ENCODE measurements at places on chromosomes 5 and 9. TPM values are rescaled to one million over a fixed set of nuclear protein-coding genes. Genes with fewer than 3 reads are reported as not detected.

The ZFP37 gene
- 1.6 TPM for total RNA-seq

The OTP gene
- total RNA-seq, result not detected

The KIF12 gene
- 0.97 TPM for total RNA-seq

The TXNDC8 gene
- total RNA-seq, result not detected

The FOXD4L4 gene
- total RNA-seq, result 0.15 TPM

The OGN gene
- not detected for total RNA-seq

The EGFLAM gene
- total RNA-seq, result 1.6 TPM

The GCNT1 gene
- total RNA-seq, result 11.0 TPM

The ABCA1 gene
- total RNA-seq, result 6.6 TPM

The SAXO1 gene
- total RNA-seq, result not detected

DNA sequence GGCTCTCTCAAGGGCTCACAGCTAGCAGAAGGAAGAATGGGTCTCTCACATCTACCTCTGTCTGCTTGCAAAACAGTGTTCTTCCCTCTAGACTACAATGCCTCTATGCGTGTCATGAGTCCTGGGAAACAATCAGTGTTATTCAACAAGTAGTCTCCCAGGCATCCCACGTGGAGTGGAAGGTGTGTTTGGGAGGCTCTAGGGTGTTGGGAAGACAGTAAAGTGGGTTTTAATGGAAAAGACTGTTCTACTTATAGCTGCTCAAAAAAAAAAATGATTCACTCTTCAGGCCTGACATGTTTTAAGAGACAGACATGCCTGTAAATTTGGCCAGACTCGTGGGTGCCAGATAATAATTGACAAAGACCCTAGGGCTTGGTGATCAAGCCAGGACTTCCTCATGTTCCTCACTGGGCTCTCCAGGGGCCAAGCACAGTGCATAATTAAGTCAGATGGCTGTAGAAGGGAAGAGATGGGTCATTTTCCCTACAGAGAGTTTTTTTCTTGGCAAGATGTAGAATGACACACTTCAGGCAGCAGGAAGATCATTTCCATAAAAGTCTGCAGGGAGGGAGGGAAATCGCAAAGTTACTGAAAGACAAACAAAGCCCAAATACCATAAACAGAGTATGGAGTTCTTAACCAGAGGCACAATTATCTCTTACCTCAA, 246.4 kb downstream of the ACTL7B start:
- no peak for DNase-seq

- no peak for DNase-seq
Observed at GRCh38 chr9:76657265-76657664, 107.0 kb upstream of the PCA3 start.

DNA sequence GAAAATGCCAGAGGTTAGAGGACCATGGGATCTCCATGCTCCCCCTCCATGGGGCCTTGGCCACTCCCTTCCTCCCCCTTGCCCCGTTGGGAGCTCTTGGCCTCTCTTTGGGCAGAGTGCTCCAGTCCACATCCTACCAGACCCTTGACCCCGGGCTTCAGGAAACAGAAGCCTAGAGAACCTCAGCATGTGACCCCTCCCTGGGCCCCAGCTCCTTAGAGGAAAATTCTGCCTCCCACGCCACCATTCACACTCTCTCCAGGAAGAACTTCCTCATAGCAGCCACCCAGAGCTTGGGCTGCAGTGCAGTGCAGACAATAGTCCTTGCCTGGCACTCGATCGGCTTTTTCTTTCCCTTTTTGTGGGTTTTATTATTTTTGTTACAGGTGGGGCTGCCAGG, 6.0 kb downstream of the LHX6 start:
- DNase-seq, result no peak

GRCh38 chr5:122424132-122424531, 112.1 kb downstream of the SNCAIP start:
- DNase-seq, result no peak

DNA sequence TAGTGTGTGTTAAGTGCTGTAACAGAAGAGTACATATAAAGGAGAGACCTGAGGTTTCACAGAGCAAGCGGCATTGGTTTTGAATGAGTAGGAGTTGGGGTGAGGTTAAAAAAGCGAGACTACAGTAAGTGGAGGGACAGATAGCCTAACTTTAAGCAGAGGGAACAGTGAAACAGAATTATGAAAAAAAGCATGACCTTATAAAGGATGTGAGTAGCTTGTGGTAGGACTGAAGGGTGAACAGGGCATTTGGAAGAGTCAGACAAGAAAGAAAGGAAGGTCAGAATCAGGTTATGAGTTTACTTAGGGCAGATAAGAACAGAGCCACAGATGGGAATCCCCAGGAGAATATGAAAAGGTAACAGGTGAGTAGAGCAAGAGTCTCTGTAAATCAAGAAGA, 22.5 kb downstream of the MSANTD3 start:
- DNase-seq, result no peak

DNA sequence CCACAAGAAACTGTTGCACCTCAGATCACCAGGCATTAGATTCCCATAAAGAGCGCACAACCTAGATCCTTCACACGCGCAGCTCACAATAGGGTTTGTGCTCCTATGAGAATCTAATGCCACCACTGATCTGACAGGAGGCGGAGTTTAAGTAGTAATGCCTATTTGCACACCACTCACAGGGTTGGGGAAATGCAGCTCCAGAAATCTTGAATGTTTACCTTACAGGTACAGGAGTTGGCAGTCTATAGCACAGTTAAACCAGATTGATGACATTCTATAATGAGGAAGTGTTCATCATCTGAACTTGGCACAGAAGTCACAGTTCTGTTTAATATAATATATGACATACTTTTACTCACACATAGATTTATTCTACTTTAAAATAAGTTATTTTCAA, 732.2 kb upstream of the ZNF608 start:
- DNase-seq, result no peak

DNA sequence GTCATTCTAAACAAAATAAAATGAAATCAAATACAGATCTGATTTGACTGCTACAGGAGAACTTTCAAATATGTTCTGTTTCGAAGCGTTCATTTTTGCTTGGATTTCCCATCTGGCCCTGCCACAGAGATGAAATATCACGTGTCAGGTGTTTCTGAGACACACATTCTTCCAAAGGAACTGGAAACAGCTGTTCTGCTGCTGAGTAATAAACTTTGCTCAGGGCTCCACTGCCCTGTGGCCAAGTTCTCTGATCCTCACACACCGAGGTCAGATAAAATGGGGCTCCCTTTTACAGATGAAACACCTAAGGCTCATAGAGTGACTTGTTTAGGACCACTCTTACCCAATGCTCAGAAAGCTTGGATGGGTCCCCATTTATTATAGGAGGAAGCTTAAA, 42.5 kb downstream of the FRMPD1 start:
- no peak for DNase-seq

DNA sequence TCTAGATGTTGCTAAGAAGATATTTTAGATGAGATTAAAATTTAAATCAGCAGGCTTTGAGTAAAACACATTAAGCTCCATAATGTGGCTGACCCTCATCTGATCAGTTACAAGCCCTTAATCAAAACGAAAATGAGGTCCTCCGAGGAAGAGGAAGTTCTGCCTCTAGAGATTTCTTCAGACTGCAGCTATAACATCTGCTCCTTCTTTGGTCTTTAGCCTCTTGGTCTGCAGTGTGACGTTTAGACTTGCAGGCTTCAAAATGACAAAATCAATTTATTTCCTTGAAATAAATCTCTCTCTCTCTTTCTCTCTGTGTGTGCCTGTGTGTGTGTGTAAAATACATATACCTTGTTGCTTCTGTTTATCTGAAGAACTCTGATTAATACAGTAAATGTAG, 1429.8 kb upstream of the CDH9 start:
- DNase-seq, result no peak

DNA sequence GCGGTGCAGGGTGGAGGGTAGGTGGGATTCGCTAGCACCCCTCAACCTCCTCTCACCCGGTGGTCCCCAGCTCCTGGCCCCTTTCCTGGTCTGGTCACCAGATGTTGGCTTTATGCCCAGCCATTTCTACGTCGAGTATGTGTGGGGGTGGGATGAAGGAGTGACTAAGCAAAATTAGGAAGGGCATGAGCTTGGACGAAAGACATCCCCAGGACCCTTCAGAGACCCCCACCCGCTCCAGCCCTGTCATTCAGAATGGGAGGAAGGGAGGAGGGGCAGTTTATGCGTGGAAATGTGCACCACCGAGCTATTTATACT, 742 bp downstream of the BHMT2 start:
- peak; percentile 11 for DNase-seq

DNA sequence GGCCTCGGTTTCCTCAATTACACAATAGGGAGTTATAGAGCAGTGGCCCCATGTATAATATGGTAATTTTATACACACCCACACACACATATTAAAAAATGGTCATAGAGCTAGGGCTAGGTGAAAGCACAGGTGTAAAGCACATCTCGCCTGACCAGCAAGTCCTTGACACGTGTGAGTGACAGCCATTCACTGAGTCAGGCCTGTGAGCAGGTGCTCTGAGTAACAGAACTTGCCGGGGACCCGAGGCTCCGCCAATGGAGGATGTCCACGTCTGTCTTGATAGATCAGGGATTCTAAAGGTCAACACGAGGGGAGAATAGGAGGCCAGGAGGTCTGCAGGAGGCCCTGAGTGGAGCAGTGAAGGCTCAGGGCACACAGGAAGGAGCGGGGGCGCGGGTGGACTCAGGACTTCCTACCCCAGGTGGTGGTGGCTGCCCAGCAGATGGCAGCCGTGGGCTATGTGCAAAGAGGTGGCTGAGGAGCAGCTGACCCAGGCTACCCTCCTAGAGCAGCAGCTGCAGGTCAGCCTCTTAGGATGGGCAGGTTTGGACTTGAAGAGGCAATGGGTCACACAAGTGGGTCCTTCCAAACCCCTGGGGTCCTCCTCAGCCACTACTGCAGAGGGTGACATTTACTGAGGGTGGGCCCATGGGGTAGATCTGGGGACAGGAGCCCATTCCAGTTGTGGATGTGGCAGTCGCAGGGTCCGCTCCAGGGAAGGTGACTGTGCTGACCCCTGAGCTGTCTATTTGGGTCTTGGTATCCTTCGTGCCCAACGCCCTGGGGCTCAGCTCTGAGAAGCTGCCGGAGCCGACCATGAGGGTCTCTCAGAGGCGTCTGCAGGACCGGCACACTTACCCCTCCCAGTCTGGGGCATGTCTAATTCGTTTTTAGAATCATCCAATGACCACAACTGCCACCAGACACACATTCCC, 45.9 kb downstream of the PRRT1B start:
- DNase-seq, result peak; percentile 73

GRCh38 chr5:61809651-61810050, 477.6 kb downstream of the ZSWIM6 start:
- no peak for DNase-seq

DNA sequence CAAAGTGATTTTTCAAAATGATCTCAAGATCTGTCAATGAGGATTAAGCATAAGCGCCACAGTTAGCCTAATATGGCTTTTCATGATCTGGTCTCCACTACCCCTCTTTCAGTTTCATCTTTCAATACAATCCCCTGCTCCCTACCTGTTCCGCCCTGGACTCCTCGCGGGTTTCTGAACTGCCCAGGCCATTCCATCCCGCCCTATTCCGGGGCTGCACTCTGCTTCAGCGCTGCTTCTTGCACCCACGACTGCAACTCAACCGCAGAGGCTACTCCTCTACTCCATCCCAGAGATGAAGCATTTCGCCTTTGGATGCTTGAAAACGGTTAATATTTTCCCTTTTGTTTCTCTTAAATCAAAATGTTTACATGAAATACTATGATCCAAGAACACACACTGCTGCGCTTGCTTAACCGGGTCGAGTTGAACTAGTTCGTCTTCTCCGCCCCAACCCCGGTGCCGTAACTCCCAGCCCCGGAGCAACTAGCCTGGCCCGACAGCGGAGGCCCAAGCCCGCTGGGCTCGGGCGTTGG, 716 bp upstream of the OTULIN start:
- no peak for DNase-seq

DNA sequence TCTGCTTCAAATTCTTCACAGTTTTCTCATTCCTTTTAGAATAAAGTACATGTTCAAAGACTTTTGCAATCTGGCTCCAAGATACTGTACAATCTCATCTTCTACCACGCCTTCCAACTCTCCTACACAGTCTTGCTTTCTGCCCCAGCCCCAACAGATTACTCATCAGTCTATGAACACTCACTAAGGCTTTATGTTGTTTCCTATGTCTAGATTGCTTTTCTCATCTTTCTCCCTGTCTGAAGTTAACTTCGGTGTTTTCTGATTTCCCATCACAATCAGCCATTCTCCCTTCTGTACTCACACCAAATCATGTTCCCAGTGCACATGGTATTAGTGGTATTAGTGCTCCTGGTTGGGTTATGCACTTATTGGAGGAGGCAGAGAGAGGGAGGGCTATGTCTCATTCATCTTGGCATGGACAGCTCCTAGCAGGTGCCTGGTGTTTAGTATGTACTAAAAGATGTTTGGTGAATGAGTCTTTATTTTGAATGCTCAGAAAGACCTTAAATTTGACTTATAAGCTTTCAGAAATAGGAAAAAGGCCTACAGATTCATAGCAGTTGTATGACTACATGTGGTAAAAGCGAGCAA, 44.0 kb upstream of the ZNF608 start:
- peak; percentile 21 for DNase-seq

- DNase-seq, result no peak
Observed at GRCh38 chr5:117888688-117889087, 1099.7 kb downstream of the DTWD2 start.

DNA sequence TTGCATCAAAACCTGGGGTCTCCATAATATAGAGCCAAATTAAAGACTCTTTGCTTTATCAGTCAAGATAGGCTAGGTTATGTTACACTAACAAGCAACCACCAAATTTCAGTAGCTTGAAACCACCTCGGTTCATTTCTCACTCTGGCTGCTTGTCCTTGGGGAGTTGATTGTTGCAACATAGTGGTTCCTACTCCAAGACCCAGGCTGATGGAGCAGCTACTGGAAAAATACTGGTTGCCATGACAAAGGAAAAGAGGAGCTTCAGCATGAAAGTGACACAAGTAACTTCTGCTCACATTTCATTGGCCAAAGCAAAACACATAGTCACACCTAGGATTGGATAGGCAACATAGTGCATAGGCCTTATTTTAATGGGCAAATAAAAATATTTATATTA, 18.5 kb upstream of the RCL1 start:
- no peak for DNase-seq

GRCh38 chr5:32343058-32343672, 30.4 kb upstream of the MTMR12 start:
- DNase-seq, result no peak

GRCh38 chr9:419571-420171, 205.0 kb downstream of the DOCK8 start:
- DNase-seq, result no peak

DNA sequence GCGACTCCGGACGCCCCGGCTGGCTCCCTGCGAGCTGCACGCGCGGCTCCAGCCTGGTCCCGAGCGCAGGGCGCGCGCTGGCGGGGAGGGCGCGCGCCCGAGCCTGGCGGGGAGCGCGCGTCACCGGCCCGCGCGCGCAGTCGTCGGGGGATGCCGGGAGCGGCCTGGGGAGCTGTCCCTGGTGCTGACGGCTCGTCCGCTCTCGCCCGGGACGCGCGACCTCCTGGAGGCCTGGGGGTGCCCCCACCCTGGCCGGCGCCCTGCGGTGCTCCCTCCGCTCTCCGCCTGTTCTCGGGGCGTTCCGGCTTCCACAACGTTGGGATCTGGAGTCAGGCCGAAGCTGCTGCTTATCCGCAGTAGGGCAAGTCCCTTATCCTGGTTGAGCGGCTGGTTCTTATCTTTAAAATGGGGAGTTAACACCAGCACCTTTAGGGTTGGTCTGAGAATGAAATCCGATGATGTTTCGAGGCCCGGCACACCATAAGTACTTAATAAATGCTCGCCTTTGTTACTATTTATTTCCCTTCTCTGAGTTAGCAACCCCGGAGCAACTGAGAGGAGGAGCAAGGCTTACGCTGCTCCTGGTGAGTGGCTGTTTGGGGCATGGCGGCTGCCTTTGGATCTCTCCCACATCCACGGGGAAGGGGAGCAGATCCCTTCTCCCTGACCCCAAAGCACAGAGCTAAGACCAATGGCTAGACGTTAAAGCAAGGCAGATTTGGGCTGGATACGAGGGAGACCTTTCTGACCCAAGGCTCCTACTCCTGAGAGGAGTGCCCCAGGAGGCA, at the start of gene FAM163B:
TSS of gene FAM163B (minus strand) at position 79 of the 788 bp plus-strand sequence. CDS start 29,166 bp downstream, outside the sequence.
- DNase-seq, result peak; percentile 22

Measured in endothelial cell of umbilical vein (primary cell).